ENCODE measurements at places on chromosomes 1 and 21.
A peak's percentile ranks its signal among the peaks of the same experiment; 100 is the strongest.

- peak; percentile 18 for DNase-seq
Observed at GRCh38 chr1:172531412-172532182, 1.4 kb upstream of the SUCO start.

DNA sequence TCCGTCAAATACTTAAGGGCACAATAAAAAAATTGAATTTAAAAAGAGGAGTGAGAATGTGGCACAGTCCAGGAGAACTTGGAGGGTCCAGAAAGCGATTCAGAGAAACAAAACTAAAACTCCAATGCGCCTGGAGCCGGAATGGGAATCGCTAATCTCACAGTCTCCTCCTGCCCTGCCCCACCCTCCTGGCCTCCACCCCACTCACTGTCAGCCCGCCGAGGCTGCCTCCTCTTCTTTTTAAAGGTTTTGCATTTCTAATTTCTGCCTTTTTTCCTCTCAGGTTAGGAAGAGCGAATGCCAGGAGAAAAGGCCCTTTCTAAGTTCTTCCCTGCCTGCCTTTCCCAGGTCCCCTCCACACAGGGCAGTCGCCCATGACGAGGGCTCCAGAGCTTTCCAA lies 135.3 kb downstream of the ZBTB18 start:
- no peak for DNase-seq

DNA sequence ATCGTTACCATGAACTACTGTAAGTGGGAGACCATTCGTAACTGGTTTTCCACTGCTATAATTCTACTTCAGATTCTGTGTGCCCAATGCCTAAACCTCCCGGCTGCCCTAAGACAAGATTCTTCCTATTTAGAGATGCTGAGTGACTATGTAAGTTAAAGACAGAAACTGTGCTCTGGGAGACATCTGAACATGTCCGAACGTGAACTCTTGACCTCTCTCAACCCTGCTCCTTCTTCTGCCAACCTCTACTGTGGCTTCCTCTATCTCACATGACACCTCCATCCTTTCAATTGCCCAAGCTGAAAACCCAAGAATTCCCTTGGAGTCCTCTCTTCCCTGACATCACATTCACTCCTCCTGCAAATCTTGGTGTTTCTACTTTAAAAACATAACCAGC lies 182.9 kb downstream of the AKT3 start:
- no peak for DNase-seq

- DNase-seq: peak; percentile 96
Observed at GRCh38 chr21:45386728-45387371, 18.1 kb upstream of the COL18A1 start.

DNA sequence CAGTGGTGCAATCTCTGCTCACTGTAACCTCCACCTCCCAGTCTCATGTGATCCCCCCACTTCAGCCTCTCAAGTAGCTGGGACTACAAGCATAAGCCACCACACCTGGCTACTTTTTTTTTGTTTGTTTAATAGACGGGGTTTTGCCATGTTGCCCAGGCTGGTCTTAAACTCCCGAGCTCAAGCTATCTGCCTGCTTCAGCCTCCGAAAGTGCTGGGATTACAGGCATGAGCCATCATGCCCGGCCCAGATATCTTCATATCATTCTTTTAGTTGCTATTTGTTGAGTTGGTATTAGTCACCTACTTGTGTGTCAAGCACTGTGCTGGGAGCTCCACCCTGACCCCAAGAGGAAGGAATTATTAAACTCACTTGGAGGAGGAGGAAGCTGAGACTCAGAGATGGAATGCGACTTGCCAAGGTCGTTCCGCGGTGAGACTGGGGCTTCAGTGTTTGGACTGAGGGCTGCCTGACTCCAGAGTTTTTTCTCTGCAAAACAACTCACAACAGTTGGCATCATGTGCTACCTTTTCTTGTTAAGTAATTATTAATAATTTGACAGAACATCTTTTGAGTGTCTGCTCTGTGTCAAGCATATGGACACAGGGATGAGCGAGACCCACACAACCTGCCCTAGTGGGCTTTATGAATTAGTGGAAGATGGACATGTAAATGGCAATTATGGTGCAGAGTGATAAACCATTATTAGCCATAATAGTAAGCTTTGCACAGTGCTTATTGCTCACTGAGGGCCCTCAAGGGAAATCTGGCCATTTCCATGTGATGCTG lies 132.0 kb downstream of the FOXD2 start:
- peak; percentile 94 for DNase-seq

Data from M059J (cell line).